H9 (cell line): ENCODE measurements at places on chromosomes 7 and 10. TPM values are rescaled to one million over a fixed set of nuclear protein-coding genes. Genes with fewer than 3 reads are reported as not detected.

DNA sequence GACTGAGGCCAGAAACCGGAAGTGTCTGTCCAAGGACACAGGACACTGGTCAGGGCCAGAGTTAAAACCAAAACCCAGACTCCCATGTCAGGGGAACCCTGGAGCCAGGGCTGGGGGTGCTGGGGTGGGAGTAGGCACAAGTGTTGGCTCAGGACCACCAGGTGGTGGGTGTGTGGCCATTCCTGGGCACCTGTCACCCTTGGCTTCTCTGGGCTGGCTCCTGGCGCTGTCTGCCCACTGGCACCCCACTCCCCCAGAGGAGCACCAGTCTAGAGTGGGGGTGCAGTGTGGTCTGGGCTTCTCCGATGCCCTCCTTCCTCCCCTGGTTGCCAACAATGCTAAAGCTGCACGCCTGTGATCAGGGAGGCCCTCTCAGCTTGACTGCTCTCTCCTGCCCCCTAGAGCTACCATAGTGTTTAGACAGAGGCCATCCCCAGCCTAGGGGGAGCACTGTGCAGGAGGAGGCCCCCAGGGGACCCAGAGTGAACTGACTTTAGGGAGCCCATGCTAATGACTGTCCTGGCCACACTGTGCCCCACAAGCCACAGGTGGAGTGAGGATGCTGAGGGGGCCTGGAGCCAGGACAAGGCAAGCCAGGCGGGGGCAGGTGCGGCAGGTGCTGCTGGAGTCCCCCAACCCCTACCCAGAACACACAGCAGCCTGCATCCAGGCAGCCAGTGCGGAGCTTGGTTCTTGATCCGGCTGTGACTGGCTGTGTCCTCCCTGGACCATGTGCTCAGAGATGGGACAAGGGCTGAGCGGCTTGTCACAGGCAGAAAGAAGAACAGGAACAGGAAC, 11.0 kb downstream of the RASGEF1A start:
- DNase-seq = peak; percentile 75

- peak; percentile 30 for DNase-seq
Measured at GRCh38 chr7:18241543-18242231, 214.0 kb upstream of the PRPS1L1 start.

DNA sequence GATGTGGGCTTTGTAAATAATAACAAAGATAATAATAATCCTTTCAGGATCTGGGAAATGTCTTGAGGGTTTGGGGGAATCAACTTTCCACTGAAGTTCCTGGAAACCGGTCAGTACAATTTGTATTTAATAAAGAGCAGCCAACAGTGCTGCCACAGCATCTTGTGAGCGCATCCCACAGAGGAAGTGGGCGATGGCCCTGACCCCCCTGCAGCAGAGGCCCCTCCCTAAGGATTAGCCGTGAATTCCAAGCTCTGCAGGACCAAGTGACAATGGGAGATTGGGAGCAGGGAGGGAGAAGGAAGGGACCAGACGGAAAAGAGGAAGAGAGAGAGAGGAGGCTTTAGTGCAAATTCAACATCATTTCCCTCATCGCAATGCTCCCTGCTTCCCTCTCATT, 349.2 kb downstream of the RNLS start:
- no peak for DNase-seq

- DNase-seq = no peak
Measured at GRCh38 chr7:134710854-134711624, 64.4 kb downstream of the BPGM start.

- no peak for DNase-seq
Measured at GRCh38 chr10:70966646-70967553, 78.5 kb upstream of the PCBD1 start.

GRCh38 chr7:130506358-130506757, 14.5 kb downstream of the MEST start:
- DNase-seq = no peak

DNA sequence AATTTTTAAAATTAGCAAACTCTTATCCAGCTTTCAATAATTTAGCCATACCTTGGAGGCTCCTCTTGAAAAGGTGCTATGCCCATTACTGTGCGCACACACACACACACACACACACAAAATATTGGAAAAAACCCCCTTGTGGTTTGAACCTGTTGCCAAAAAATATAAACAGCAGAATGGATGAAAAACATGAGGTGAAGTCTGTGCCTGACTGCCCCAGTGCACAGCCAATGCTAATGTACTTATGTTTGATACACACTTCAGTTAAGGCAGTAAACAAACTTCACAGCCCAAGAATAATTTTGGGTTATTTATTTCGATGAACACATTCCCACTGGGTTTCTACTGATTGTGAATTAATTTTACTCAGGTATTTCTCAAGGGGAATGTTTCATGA, 113.2 kb upstream of the SEM1 start:
- DNase-seq = no peak

GRCh38 chr7:30760514-30761213, 8.7 kb downstream of the INMT start:
- DNase-seq = no peak

GRCh38 chr7:23012908-23013714, 819 bp downstream of the HYCC1 start:
- DNase-seq = peak; percentile 44

DNA sequence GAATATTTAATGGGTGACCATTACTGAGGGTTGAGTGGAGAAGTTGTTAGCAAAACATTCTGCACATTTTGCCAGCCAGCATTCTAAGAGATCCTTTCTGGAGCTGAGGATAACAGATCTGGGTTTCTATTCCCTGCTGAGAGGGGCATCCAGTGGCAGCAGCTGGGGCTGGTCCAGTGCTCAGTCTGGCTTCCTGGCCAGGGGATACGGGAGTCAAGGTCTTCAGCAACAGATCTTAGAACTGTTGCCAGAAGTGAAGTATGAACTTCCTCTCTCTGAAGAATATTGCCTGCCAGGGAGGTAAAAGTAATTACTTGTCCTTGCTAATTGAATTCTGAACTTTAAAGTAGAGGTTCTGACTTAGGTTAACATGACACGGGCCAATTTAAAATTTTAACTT, 568.4 kb downstream of the REEP3 start:
- no peak for DNase-seq

GRCh38 chr7:50412973-50413372, 37.2 kb downstream of the FIGNL1 start:
- no peak for DNase-seq

DNA sequence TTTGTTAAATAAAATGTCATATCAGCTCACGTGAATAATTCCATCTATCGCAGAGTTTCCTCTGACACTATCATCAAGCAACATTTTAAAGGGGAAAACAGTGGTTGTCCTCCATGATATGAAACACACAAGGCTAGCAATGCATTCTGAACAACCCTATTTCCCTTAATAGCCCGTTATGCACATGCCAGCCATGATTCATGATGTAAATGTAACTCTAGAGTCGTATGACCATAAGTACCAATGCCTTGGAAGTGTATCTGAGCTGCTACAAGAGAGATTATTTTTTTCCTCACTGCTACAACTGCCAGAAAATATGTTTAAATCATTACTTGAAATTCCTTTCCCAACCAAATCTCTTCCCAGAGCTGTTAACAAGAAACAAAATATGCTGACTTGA, 159.4 kb downstream of the GRM8 start:
- DNase-seq = no peak

GRCh38 chr10:129848696-129849451, 115.2 kb downstream of the EBF3 start:
- peak; percentile 6 for DNase-seq

GRCh38 chr7:123811056-123811455, 33.9 kb upstream of the HYAL4 start:
- no peak for DNase-seq

DNA sequence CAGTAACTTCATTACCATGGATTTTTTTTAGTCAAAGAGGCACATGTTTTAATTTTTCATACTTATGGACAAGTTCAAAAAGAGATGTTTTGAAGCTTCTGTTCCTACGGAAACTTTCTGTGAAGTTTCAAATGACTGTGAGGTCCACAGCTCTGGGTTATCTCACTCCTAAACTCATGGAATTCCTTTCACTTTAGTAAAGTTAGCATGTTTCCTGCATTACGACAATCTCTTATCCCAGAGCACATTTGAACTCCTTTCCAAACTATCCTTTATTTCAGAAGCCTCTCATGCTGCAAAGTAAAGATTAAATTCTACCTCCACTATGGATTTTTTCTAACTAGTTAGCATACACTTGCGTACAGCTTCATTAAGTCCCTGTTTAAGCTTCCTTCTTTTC, 15.3 kb upstream of the ADD3 start:
- DNase-seq = no peak

- DNase-seq = no peak
Measured at GRCh38 chr7:64182036-64182790, 24.8 kb upstream of the ZNF735 start.

DNA sequence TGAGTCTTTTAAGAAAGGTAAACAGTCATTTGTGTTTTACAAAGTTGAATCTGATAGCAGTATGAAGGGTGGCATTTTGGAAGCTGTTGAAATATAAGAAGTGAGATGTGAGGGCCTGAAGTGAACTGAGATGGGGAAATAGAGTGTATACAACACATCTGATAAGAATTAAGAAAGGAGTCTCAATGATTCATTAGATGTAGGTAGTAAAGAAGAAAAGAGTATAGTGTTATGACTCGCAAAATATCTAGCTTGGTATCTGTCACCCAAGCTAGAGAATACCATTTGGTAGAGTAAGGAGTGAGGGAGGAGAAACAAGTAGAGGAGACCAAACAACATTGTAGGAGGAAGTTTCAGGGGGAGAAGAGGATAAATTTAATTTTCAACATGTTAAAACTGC, 5.3 kb downstream of the PTPN12 start:
- DNase-seq = no peak

GRCh38 chr10:113094114-113094486, 144.1 kb downstream of the TCF7L2 start:
- no peak for DNase-seq

The MNX1 gene
- total RNA-seq = 0.20 TPM in 1 of 2 replicates, not detected in the other

The HOXA7 gene
- total RNA-seq = not detected in 2 replicates

The ANKMY2 gene
- 10.4 and 12.7 TPM in 2 replicates for total RNA-seq

The SGCE gene
- 30.5 and 30.8 TPM in 2 replicates for total RNA-seq

The CD36 gene
- 0.28 TPM in 1 of 2 replicates, not detected in the other for total RNA-seq

The HTR5A gene
- total RNA-seq = not detected in 2 replicates

The FAM131B gene
- total RNA-seq = 17.3 and 18.5 TPM in 2 replicates

The PALD1 gene
- 21.1 and 21.6 TPM in 2 replicates for total RNA-seq

The FAM241B gene
- total RNA-seq = 13.7 and 14.7 TPM in 2 replicates
